ENCODE measurements at places on chromosomes 1 and 21.

DNA sequence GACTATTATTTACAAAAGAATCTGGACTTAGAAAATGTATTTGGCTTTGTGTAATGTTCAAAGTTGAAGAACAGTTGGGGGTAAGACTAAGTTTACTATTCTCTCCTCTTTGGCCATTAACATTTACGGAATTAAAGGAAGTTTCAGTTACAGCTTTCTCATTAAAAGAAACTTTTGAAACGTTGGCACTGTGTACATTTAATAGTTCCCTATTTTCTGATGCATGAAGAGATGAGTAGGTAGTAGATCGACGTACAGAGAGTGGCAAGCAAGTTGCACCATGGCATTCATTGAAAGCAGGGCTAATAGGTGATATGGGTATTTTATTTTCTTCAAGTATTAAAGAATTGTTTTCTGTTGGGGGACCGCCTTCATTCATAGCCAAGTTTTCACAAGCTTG lies 3.2 kb downstream of the ASPM start:
- DNase-seq, result no peak

- no peak for DNase-seq
Observed at GRCh38 chr1:206887701-206888100, 9.5 kb upstream of the IL24 start.

DNA sequence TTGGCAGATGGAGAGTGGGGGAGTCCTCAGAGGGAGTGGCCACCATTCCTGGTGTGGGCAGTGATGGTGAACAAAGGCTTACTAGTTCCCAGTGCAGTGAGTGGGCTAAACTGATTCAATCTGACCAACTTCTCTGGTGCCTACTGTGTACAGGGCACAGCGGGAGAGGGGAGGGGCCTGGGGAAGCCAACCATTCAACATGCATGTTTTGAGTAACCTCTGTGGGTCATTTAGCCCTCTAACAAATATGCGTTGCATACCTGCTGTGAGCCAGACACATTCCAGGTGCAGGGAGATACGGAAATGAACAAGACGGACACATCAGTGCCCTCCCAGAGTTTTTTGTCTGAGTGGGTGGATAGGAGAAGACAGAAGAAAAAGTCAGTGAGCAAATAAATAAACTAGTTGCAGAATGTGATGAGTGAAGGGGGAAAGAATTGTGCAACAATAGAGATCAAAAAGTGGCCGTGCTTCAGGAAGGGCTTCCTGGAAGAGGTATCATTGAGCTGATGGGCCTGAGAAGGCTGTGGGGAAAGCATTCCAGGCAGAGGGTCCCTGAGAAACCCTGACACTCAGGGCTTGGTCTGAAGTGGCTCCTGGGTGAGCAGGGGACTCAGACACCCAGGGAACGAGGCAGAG lies 78.8 kb downstream of the EPHB2 start:
- DNase-seq, result no peak

GRCh38 chr1:247387096-247387495 lies 28.9 kb upstream of the NLRP3 start:
- no peak for DNase-seq

DNA sequence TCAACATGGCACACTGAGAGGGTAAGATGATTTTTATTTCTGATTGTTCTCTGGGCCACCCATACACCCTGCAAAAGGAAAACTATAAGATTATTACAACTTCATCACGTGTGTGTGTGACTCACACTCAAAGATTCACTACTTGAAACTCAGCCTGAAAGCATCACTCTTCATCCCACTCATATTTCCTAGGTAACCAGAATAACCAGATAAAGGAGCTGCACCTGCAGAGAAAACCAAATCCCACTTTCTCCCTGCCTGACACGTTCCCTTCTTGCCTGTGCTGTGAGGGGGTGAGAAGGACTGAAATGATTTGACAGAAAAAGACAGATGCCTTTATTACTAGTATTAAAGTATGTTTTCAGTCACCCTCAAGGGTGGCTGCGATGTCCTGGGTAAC lies 131.6 kb downstream of the TGFBR3 start:
- no peak for DNase-seq

DNA sequence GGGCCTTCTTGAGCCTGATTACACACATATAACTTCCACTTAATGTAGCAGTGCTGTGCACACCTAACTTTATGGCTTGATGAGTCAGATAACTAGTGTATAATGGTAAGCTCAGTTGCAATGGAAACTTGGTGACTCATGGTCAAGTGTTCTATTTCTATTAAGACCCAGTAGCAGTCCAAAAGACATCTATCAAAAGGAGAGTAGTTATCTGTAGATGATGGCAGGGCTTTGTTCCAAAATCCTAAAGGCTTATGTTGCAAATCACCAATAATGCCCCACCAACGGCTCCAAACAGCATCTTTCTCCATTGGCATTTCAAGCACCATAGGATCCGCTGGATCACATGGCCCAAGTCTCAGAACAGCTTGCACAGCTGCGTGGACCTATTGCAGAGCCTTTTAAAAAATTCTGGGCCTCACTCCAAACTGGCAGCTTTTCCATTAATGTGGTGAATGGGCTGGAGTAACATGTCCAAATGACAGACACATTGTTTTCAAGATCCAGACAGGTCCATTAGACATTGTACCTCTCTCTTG lies 566.8 kb upstream of the USP24 start:
- peak; percentile 51 for DNase-seq

DNA sequence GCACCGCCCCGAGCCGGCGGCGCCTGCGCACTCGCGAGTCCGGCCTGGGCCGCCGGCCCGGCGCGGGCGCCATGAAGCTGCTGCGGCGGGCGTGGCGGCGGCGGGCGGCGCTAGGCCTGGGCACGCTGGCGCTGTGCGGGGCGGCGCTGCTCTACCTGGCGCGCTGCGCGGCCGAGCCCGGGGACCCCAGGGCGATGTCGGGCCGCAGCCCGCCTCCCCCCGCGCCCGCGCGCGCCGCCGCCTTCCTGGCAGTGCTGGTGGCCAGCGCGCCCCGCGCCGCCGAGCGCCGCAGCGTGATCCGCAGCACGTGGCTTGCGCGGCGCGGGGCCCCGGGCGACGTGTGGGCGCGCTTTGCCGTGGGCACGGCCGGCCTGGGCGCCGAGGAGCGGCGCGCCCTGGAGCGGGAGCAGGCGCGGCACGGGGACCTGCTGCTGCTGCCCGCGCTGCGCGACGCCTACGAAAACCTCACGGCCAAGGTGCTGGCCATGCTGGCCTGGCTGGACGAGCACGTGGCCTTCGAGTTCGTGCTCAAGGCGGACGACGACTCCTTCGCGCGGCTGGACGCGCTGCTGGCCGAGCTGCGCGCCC lies at the start of gene B3GALT6:
B3GALT6 (plus strand) TSS at position 30 of the 588 bp plus-strand sequence; CDS start at position 72, 42 bp downstream.
- no peak for DNase-seq

DNA sequence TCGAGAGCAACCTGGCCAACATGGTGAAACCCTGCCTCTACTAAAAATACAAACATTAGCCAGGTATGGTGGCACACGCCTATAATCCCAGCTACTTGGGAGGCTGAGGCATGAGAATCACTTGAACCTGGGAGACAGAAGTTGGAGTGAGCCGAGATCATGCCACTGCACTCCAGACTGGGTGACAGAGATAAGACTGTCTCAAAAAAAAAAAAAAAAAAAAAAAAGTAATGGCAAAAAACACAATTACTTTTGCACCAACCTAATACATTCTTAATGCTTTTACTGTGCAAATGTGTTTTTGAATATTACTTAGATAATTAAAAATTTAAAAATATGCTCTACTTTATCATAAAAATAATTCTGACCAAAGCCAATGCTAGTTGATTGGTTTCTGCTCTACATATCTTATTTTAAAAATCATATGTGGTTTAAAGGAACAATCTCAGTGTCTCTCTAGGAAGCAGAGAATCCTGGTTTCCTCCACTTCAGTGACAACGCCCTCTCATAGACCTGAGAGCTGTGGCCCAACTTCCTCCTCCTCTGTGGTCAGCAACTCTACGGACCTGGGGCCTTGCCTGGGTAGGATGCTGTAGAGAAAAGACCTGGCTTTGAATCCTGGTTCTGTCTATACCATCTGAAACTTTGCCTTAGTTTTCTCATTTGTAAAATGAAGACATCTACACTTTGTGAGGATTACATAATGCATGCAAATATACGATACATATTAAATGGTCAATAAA lies 64.7 kb downstream of the TGFBR3 start:
- no peak for DNase-seq

GRCh38 chr1:22176258-22176657 lies 33.4 kb upstream of the WNT4 start:
- no peak for DNase-seq

GRCh38 chr1:19375631-19376400 lies 63.7 kb downstream of the SLC66A1 start:
- DNase-seq, result no peak

DNA sequence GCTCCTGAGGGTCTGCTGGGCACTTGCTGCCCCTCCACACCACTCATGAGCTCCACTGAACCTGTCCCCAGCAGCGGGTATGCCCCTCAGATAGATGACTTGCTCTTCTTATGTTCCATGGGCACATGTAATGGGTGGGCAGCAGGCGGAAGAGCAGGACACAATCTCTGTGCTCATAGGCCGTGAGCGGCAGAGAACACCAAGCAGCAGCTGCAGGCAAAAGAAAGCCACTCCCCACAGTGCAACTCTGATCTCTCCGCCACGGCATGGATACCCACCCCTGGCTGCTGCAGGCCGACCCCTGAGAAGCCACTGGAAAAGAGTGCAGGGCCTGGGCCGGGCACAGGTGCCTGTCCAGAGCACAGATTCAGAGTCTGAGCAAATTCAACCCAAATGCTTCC lies 135.2 kb upstream of the RUNX3 start:
- DNase-seq, result no peak

DNA sequence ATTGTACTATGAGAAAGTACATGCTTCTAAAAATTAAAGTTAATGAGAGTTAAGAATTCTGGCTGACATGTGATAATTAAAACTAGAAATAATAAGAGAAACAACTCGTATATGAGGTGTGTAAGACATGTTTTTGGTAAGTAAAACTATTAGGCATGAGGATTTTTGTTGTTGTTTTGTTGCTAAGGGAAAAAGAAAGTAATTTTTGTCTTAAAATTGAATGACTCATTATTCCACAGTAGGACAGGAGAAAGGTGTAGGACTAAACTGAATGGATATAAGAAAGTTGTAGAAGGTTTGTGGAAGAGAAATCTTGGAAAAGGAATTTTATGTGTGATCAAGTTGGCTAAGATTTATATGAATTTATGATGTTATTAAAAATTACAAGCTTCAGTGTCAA lies 54.8 kb downstream of the TBX19 start:
- no peak for DNase-seq

DNA sequence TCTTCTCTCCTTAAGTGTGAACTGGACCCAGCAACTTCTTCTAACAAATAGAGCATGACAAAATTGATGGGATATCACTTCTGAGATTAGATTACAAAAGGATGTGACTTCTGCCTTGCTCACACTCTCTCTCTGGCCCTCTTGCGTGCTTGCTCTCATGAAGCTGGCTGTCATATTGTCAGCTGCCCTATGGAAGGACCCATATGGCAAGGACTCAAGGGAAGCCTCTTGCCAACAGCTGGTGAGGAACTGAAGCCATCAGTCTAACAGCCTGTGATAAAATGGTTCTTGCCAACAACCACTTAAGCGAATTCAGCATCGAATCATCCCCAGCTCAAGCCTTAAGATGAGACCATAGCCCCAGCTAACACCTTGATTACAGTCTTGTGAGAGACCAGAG lies 4.8 kb upstream of the TLR5 start:
- no peak for DNase-seq

GRCh38 chr21:41326414-41327080 lies 9.9 kb downstream of the FAM3B start:
- DNase-seq, result no peak
